Dermis microvascular lymphatic vessel endothelial cell (primary cell): ENCODE measurements at places on chromosomes 2 and 18. TPM values are rescaled to one million over a fixed set of nuclear protein-coding genes. Genes with fewer than 3 reads are reported as not detected.

ELOA2 gene
- not detected in 2 replicates for total RNA-seq

CCL20 gene
- 0.89 and 3.3 TPM in 2 replicates for total RNA-seq

GALR1 gene
- not detected in 2 replicates for total RNA-seq

CRYBA2 gene
- not detected in 2 replicates for total RNA-seq

CKAP2L gene
- 2.0 and 3.1 TPM in 2 replicates for total RNA-seq

KCNIP3 gene
- 0.13 TPM in 2 replicates for total RNA-seq

UGT1A10 gene
- total RNA-seq, result not detected in 2 replicates

UPP2 gene
- total RNA-seq, result not detected in 2 replicates

METTL5 gene
- 30.0 and 30.4 TPM in 2 replicates for total RNA-seq

SERPINB13 gene
- total RNA-seq, result not detected in 2 replicates

GALNT3 gene
- total RNA-seq, result under 0.01 TPM in 2 replicates

DPYSL5 gene
- total RNA-seq, result under 0.01 TPM in 1 of 2 replicates, not detected in the other

CERKL gene
- not detected in 2 replicates for total RNA-seq

ANKRD12 gene
- 14.0 and 16.2 TPM in 2 replicates for total RNA-seq

SERPINB3 gene
- not detected in 2 replicates for total RNA-seq

FBLN7 gene
- 1.5 and 6.6 TPM in 2 replicates for total RNA-seq
